Right cardiac atrium (tissue), 5 donors: ENCODE measurements at places on chromosomes 7 and 10. TPM values are rescaled to one million over a fixed set of nuclear protein-coding genes. Genes with fewer than 3 reads are reported as not detected.

Gene ITGA8
- 4.9 TPM for total RNA-seq

Gene C1QL3
- total RNA-seq, result 0.20 TPM

DNA sequence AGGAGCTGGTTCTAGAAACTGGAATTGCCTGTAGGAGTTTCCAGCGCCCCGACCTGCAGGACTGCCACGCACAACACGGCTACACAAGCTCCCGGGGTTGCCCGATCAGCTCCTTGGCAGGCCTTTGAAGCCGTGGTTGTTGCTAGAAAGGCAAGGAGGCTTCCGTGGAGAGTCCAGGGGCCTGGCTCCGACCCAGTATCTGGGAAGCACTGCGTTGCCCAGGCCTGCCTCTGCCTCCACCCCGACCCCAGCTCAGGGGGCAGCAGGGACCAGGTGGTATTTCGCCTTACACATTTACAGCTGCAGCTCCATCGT is 54.4 kb downstream of the PROSER2 start:
- no peak for DNase-seq

GRCh38 chr7:22969010-22969431 is 44.9 kb downstream of the HYCC1 start:
- DNase-seq, result no peak

DNA sequence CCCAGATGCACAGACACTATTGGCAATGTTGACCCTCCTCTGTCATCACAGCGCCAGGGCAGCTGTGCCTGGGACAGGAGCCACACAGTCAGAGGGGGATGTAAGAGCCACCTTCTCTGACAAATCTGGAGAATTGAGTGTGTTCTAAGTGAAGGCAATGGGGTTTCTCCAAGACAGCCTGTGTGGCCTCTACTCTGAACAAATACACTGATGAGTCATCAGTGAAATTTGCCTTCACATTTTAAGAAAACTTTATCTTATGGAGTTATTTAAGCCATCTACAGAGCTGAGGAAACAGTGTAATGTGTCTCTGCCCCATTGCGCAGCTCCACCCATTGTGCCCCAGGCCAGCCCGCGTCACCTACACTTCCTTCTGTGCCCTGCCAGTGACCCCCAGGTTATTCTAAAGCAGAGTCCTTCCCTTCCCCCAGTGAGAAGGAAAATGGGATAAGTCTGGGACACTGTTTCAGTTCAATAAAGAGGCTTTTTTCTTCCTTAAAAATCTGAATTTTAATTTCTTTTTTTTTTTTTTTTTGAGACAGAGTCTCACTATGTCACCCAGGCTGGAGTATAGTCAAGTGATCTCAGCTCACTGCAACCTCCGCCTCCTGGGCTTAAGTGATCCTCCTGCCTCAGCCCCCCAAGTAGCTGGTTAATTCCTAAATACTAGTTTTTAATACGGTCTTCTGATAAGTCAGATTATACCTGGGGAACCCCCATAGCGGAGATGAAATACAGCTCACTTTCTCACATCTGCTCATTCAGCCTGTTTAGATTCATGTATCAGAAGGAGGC is 21.8 kb downstream of the AKR1E2 start:
- DNase-seq, result peak; percentile 78

DNA sequence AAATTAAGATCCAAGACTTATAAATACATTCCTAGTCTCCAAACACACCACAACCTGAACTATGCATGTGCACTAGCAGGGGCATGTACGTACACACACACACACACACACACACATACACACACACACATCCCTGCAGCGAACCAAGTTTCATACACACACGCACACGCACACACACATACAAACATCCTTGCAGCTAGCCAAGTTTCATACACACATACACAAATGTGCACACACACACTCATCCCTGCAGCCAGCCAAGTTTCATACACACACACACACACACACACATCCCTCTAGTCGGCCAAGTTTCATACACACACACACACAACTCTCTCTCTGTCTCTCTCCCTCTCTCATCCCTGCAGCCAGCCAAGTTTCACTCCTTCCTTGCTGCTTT is 82.7 kb upstream of the WIPF3 start:
- peak; percentile 23 for DNase-seq

GRCh38 chr7:137943132-137943551 is 58.7 kb downstream of the CREB3L2 start:
- DNase-seq, result peak; percentile 64

- DNase-seq, result peak; percentile 56
Observed at GRCh38 chr10:3357737-3358136, 185.2 kb upstream of the PITRM1 start.

DNA sequence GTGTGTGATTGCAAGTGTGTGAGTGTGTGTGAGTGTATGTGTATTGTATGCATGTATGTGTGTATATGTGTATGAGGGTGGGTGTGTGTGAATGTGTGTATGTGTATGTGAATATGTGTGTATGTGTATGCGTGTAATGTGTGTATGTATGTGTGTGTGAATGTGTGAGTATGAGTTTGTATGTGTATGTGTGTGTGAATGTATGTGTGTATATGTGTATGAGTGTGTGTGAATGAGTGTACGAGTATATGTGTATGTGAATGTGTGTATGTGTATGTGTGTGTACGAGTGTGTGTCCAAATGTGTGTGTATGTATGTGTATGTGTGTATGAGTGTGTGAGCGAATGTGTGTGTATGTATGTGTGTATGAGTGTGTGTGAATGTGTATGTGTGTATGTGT is 8.2 kb upstream of the GALNTL5 start:
- no peak for DNase-seq

DNA sequence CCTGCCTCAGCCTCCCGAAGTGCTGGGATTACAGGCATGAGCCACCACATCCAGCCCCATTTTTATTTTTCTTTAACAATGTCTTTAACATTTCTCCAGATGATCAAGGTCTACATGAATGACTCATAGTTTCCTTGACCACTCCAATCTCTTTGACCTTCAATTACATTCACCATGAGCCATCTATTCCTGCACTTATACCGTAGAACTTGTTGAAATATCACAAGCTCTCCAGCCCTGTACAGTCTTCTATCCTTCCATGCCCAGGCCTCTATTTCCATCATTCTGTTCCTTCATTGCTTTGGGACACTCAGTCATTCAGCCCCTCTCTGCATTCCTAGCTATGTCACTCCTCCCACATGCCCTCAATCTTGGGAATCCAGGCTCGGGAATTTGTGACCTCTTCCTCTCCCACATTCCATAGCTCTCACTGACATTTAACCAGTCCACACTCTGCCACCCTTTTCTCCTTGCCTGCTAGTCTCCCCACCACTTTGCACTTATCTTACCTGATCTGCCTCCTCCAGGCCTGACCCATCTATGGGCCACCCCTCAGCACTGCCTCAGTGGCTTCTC is 151.8 kb upstream of the STK17A start:
- no peak for DNase-seq

- DNase-seq, result no peak
Observed at GRCh38 chr7:69896121-69896520, 297.8 kb downstream of the AUTS2 start.

GRCh38 chr10:14173706-14174594 is 156.8 kb downstream of the FRMD4A start:
- DNase-seq, result no peak

DNA sequence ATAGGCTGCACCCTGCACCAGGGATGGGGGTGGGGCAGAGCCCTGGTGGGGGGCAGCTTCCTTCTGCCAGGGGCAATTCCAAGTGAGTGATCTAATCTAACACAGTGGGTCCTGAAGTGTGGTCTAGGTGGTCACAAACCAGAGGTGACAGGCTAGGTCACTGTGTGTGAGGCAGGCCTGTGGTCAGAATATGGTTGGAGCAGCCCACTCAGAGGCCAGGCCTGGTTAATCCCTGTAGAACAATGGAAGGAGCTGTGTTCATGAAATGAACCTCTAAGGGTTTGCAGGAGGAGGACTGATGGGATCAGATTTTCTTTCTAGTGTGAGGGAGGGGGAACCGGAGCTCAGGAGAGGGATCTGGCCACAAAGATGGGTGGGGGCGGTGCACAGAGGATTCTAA is 10.0 kb upstream of the TSPAN14 start:
- DNase-seq, result no peak

DNA sequence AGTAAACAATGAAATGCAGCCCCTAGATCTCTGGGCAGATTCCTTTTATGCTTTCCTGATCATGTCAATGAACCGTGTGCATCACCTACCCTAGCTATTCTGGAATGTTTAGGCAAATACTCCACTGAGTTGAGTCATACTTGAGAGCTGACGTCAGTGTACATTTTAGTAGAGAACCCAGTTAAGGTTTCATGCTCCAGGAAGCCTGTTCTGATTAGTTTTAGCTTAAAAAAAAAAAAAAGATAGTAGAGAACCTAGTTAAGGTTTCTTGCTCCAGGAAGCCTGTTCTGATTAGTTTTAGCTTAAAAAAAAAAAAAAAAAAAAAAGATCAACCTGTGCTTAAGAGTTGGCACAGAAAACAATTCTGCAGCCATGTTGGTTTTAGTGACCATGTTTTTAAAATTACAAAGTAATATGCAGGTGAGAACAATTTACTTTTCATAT is 3.7 kb upstream of the MCU start:
- DNase-seq, result no peak

DNA sequence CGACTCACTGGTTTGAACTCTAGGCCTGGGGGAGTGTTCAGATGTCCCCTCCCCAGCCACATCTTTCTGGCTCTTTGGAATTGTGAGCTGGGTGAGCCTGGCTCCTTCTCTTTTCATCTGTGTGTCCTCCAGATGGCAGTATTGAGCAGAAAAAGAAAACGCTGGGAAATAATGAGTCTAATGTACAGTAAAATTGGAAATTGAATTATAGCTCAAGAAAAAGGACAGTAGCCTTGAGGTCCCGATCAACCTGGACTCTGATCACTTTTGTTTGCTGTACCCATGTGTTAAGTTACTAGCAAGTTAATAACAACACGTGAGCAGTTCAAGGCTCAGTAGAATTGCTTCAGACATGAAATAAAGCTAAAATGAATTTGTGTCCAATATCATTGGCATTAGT is 77.9 kb downstream of the SNX10 start:
- DNase-seq, result no peak

DNA sequence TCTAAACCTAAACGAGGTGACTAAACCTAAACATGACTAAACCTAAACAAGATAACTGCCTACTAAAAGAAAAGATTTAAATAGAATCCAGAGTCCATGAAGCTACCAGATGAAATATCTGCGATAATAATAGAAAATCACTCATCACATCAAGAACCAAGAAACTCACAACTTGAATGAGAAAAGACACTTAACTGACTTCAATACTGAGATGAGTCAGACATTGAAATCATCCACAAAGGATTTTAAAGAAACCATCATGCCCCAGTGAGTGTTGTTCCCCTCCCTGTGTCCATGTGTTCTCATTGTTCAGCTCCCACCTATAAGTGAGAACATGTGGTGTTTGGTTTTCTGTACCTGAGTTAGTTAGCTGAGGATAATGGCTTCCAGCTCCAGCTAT is 416.0 kb downstream of the CALN1 start:
- DNase-seq, result no peak

- no peak for DNase-seq
Observed at GRCh38 chr7:69228212-69228811, 370.0 kb upstream of the AUTS2 start.

- no peak for DNase-seq
Observed at GRCh38 chr10:92810934-92811532, 37.3 kb upstream of the EXOC6 start.

GRCh38 chr10:43647576-43647975 is 1.1 kb downstream of the ZNF32 start:
- DNase-seq, result no peak

DNA sequence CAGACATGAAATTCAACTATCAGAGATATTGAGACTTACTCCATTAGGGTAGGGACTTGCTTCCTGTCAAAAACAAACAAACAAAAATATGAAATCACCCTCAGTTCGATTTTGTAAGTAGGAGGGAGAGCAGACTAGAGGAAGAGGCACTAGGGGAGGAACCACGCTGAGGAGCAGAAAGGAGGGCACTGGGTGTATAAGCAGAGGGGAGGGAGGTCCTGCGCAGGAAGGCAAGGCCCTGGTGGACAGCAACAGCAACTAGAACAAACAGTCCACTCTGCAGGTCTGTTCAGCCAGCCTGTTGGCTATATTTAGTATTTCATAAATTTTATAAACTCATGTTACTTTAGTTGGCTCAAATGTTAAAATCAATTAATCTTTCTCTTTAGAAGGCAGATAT is 937.1 kb upstream of the C7orf33 start:
- no peak for DNase-seq

DNA sequence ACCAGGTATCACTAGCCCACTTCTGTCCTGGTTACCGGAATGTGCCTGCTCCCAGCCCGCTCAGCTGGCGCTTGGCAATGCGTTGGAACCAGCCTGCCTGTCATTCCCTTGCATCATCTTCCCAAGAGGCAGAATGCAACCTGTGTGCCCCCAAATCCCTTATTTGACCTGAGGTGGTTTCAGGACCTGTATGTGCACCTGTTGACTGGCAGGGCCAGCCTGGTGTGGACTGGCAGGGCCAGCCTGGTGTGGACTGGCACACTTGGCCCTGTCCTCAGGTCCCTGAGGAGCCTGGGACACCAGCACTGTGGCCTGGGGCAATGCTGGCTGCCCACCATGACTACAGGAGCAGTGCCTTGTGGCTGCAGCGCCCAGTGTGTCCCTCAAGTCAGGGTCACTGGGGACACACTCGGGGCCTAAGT is 38.2 kb downstream of the ZNF467 start:
- DNase-seq, result peak; percentile 55

DNA sequence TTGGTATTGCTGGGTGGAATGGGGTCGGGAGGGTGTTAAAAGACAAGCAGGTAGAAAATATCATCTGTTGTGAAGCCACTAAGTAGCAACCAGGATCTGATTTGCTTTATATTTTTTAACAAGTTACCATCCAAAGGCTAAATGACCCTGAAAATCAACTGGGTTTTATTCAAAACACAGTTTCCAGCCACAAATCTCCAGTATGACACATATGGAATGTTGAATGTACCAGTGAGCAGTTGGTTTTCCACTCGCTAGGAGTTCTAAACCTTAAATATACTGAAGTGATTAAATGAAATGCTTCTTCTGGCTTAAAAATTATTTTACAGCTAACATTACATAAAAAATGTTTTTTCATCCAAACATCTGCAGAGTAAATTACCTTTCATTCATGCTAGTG is 112.5 kb downstream of the PDE1C start:
- DNase-seq, result no peak

DNA sequence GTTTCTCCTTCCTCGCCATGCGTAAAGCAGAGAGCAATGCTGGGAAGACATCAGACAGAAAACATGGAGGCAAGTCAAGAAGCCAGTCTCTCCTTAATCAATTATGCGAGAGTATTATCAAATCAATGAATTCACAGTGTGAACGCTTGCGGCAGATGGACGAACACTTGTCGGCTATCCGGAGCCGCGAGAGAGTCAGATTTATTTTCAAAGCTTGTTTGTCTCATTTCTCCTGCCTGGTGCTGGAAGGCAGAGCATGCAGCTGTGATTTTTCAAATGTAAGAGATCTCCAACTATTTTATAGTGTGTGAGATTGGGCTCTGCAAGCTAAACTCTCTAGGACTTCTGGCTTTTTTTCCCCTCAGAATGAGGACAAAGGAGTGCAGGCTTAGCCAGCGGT is 252.3 kb downstream of the SNX10 start:
- DNase-seq, result no peak

- no peak for DNase-seq
Observed at GRCh38 chr7:71385330-71385729, 253.4 kb downstream of the GALNT17 start.

- no peak for DNase-seq
Observed at GRCh38 chr10:43925793-43926192, 277.1 kb upstream of the ZNF32 start.
